ENCODE measurements at places on chromosomes 2 and 18.
A peak's percentile ranks its signal among the peaks of the same experiment; 100 is the strongest.

- peak; percentile 17 for DNase-seq
These were observed 397.8 kb downstream of the METTL4 start for GRCh38 chr18:2173486-2173885.

- DNase-seq, result no peak
These were observed 128.3 kb upstream of the ATP5MC3 start for GRCh38 chr2:175309799-175310198.

DNA sequence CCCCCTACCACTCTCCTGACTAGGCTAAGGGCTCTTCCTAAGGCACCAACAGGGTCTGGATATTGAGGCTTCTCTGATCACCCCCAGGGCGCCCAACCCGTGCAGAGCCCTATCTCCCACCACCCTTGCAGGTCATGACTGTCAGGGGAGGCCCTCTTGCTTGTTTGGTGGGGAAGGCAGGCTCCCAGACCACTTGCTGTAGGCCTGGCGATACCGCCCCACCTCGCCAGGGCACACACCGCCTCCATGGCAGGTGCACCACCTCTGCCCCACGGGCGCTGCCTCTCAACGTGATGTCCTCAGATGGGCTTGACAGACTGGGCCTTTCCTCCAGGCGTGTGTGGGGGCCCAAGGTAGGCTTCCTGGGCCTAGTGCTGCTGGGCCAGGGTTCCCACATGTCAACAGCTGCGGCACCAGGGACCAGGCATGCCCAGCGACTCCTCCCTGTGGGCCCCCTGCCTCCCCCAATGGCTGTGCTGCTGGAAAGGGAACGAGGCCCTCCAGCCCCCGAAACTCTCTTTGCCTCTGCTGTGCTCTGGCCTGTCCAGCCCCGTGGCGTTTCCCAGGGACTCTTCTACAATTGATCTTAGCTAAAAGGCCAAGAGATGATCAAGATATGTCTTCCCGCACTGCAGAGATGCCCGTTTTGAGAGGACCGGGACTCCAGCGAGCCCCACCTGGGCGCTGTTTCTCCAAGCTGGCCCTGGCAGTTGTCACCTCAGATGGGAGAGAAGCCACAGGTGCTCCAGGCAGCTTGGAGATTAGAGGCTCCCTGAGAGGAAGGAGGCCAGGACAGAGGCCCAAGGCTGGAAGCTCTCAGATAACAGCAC is 7.5 kb downstream of the NPPC start:
- DNase-seq, result no peak

DNA sequence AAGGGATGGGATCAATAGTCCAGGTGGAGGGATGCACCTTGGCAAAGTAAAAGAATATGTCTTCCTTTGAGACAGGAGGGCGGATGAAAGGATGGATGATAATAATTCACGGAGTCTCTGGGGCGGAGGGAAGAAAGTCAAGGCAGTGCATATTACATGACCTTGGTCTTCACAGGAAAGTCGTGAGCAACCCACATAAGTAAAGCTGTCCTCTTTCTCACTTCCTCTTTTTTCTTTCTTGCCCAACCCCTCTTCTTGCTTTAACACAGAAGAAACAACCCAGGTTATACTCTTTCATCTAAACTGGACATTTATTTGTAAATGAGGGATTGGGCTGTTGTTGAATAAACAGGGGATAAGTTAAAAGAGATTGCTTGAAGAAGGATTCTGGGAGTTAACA is 168.7 kb upstream of the SKOR2 start:
- no peak for DNase-seq

DNA sequence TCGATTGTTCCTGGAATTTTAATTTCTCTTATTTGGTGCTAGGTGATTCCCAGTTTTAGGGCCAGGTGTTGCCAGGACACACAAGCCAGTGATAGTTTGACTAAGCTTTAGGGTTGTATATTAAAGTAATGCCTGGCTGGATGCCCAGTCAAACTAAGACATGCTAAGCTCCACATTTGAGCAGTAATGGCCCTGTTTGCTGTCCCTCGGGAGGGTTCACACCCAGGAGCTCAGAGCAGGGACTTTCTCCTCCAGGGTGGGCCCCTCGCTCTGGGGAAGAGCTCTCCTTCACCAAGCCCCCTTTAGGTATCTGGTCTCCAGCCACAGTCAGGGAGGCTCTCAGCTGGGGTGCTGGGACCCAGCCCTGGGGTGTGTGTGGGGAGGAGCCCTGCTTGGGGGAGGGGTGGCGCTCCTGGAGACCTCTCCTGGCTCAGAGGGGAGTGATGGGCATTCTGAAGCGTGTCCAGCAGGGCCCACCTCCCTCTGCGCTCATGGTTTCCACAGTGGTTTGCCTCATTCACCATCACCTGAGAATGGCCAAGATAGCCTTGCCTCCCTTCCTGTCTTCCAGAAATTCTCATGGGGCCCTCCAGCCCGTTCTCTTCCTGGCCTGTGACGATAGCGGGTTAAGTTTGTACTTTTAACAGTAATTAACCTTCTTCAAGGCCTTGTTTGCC is 31.7 kb downstream of the INPP4A start:
- DNase-seq, result no peak

DNA sequence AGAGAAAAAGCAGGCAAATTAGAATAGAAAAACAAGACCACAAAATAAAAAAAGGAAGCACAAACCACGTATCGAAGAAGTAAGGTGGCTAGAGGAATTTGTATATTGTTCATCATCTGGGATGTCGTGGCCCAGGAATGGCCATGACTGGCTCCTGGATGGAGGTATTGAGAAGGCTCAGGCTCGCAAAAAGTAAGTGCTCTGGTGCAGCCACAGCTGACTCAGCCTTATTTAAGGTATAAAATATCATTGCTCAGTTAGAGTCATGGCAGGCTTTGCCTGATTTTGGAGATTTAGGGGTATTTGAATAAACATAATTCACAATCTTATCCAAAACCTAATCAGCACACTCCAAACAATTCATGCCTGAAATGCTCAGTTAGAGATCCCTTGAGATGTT is 78.4 kb upstream of the FANCL start:
- no peak for DNase-seq

- DNase-seq, result no peak
These were observed 879.0 kb downstream of the CBLN2 start for GRCh38 chr18:71665131-71665530.

DNA sequence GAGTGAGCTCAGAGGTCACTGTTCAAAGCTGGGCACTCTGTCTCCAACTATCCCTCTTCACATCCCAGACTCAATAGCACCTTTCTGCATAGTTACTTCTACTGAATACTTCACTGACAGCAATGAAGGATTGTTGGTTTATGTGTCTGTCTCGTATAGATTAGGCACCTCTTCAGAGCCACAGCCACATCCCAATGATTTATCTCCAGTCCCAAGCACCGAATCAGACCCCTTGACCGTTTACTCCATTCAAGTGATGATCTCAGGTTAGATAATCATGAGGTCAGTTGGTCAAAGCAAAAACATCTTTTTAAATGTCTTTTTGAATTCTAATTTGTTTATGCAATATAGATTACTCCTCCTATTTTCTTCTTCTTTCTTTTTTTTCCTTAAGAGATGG is 14.7 kb downstream of the NEDD4L start:
- DNase-seq, result no peak

DNA sequence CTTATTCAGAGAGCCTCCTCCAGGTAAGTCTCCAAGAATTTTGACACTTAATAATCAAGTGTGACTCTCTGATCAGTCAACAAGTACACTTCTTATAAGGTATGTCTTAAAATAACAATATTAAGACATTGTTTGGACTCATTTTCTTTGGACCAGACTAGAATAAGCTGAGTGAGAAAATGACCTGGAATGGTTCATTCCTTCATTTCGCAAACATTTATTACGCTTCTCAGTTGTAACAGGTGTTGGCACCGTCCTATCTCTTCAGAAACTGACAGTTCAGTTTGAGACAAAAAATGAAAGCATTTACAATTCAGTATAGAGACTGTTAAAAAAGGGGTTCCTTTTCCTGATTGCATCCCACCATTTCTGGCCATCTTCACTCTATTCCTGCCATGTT is 46.6 kb downstream of the TSPYL6 start:
- no peak for DNase-seq

GRCh38 chr18:76491776-76492668 is 3.0 kb downstream of the ZNF516 start:
- peak; percentile 26 for DNase-seq

DNA sequence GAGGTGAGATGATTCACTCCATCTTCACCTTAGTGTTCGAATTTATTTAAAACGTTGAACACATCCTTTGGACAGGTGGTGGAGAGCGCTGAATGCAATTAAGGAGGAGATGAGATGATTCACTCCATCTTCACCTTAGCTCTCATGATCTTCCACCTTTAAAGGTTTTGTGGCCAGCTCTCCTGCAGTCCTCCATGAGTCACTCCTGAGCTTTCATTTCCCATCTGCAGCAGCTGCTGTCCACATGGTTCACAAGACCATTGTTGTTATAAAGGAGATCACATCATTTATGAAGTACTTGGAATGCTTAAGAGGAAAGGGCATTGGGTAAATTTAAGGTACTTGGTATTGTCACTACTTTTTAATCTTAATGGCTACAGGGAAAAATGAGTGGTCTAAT is 298.5 kb downstream of the PAX3 start:
- DNase-seq, result no peak
